Aorta (tissue), 5 donors: ENCODE measurements at places on chromosomes 1 and 21.
A peak's percentile ranks its signal among the peaks of the same experiment; 100 is the strongest.

DNA sequence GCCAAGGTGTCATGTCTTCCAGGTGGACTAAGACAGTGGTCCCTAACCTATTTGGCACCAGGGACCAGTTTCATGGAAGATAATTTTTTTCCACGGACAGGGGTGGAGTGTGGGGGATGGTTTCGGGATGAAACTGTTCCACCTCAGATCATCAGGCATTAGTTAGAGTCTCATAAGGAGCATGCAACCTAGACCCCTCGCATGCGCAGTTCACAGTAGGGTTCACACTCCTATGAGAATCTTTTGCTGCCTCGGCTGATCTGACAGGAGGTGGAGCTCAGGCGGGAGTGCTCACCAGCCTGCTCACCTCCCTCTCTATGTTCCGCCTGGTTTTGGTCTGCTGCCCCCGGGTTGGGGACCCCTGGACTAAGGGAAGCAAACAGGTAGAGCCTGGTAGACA is 30.9 kb downstream of the LGR6 start:
- no peak for DNase-seq

GRCh38 chr21:33947451-33948095 is 32.0 kb upstream of the ATP5PO start:
- DNase-seq, result peak; percentile 86

DNA sequence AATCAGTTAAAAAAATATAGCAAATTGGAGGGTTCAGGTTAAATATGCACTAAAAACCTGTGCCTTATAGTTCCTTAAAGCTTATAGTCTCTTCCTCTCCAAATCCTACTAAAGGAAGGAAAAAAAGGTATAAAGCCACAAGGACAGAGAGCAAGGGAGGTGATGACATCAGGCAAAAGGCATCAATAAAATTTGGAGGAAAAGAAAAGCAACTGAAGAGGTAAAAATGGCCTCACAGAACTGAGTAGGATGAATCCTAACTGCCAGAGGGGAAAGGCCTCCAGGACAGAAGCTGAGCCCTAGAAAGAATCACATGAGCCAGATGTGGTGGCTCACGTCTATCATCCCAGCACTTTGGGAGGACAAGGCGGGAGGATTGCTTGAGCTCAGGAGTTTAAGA is 8.1 kb downstream of the CCSAP start:
- no peak for DNase-seq

- DNase-seq, result no peak
These were observed 17.7 kb downstream of the LURAP1 start for GRCh38 chr1:46220808-46221207.

GRCh38 chr1:195806060-195806459 is 802.2 kb downstream of the KCNT2 start:
- DNase-seq, result no peak
